ENCODE measurements at places on chromosomes 7 and 10.

GRCh38 chr10:124520558-124521428 lies 59.2 kb downstream of the LHPP start:
- peak; percentile 82 for DNase-seq

DNA sequence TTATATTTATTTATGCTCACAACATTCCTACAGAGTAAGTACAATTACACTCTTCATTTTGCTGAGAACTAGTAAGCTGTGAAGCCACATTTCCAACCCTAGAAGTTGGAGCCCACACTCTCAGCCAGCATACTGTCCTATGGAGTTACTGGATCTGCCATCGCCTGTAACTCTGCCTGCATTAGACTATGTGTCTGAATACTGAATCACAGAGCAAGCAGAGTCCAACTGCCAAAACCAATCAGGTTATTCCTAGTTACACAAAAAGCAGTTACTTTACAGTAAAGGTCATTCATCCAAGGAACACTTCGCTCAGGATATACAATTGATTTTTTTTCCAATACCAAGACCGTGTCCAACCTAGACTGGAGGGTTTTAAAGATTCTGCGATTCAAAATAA lies 21.5 kb downstream of the CTAGE6 start:
- no peak for DNase-seq

DNA sequence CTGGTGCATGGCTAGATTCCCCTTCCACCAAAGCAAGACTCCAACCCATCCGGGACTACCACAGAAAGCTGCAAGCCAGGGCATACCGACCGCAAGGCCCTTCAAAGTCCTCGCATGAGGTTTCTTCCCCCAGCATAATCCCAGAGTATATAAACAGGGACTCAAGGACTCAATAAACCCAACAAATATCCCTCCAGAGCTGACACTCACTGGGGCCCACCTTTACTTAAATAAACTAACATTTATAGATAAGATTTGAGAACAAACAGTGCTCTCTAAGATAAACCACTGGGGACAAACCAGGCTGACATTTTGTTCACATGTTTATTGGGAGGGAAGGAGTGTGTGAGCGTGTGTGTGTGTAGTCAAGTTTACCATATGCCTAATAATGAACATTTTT lies 138.2 kb downstream of the ADAM12 start:
- no peak for DNase-seq

DNA sequence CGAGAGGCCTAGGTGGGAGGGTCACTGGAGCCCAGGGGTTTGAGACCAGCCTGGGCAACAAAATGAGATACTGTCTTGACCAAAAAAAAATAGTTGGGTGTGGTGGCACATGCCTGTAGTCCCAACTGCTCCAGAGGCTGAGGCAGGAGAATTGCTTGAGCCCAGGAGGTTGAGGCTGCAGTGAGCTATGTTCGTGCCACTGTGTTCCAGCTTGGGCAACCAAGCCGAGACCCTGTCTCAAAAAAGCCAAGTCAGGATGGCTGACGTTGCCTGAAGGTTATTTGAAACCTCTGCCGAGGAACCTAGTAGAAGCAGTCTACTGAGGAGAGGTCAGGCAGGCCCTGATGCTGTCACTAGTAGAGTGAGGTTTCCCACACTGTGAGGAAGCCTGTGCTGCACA lies 22.8 kb downstream of the DNAJB6 start:
- DNase-seq: no peak

GRCh38 chr10:91558473-91558872 lies 74.4 kb downstream of the PPP1R3C start:
- DNase-seq: no peak

- DNase-seq: no peak
Observed at GRCh38 chr10:35502692-35503091, 102.4 kb upstream of the GJD4 start.

GRCh38 chr10:77077316-77077945 lies 560.2 kb downstream of the KCNMA1 start:
- DNase-seq: no peak

- DNase-seq: no peak
Observed at GRCh38 chr10:124596116-124596785, 134.6 kb downstream of the LHPP start.

GRCh38 chr7:26049081-26049480 lies 102.9 kb upstream of the NFE2L3 start:
- no peak for DNase-seq

All from NB4 (cell line).